SK-MEL-5 (cell line): ENCODE measurements at places on chromosomes 4 and X. TPM values are rescaled to one million over a fixed set of nuclear protein-coding genes. Genes with fewer than 3 reads are reported as not detected.

DNA sequence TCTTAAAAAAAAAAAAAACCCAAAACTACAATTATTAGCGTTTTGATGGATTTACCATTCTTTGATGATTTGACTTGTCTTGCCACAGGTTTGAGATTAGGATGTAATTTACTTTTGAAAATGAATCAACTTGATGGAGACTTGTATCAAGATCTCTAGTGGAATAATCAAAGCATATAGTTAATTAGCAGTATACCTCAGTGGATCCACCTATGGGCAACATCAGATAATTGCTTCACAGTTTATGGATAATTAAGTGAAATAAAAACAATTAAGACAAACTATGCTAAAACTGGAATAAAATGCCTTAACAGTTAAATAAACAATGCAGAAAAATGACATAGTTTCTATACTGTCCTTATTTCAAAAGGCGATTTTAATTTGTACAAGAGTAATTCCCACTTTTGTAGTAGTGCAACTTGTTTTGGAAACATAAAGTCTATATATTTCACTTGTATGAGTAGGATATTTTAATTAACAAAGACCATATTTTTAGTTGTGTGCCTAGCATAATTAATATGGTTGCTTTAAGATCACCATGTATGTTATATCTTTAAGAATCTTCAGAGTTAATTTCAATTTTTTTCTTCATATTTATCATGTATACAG lies 4.2 kb downstream of the CPEB2 start:
- DNase-seq = peak; percentile 50

- no peak for DNase-seq
Measured at GRCh38 chr4:166460769-166461550, 587.9 kb downstream of the TLL1 start.

Gene SMR3B
- total RNA-seq = not detected in 2 replicates

GRCh38 chr4:169803413-169803812 lies 45.7 kb upstream of the HPF1 start:
- no peak for DNase-seq

Gene PAGE4
- total RNA-seq = 0.43 TPM in 1 of 2 replicates, not detected in the other

DNA sequence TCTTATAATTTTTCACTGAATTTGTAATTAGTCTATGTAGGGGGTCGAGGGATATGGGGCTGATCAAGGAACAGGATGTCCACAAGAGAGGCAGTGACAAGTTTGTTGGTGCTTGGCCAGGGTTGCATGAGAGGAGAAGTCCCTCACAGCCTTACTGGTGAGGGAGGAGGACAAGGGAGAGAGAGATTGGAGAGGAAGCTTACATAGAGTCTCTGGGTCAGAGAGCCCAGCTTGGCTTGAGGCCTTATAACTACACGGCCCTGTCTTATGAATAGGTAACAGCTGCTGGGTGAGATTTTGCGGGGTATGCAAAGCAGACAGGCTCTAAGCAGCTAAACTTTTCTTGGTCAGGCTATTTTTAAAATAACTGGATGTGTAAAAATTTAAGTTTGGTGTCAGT lies 37.9 kb upstream of the OTUD4 start:
- DNase-seq = no peak

Gene PAGE2B
- total RNA-seq = not detected in 2 replicates

Gene FGA
- total RNA-seq = not detected in 2 replicates

DNA sequence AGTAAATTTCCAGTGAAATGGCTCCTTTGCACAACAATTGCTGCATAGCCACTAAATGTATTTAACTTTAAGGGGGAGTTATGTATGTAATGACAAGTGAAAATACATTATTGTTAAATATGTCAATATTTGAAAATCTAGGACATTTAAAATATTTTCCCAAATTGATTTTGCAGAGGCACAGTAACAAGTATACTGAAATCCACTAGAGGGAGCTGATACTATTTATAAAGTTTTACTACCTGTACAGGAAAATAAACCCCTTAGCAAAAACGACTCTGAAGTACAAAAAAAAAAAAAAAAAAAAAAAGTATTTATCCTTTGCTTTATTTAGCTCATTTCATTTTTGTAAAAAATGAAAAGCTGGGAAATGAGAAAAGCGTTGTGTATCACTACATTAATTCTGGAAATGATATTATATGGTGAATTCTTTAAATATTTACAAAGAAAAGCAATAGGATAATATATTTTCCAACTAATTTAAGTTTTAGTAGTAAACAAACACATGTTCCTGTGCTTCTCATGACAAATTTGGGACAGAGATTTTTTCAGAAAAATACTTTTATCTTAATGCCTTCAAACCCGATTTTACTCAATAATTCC lies 727.7 kb downstream of the DMD start:
- DNase-seq = peak; percentile 20

DNA sequence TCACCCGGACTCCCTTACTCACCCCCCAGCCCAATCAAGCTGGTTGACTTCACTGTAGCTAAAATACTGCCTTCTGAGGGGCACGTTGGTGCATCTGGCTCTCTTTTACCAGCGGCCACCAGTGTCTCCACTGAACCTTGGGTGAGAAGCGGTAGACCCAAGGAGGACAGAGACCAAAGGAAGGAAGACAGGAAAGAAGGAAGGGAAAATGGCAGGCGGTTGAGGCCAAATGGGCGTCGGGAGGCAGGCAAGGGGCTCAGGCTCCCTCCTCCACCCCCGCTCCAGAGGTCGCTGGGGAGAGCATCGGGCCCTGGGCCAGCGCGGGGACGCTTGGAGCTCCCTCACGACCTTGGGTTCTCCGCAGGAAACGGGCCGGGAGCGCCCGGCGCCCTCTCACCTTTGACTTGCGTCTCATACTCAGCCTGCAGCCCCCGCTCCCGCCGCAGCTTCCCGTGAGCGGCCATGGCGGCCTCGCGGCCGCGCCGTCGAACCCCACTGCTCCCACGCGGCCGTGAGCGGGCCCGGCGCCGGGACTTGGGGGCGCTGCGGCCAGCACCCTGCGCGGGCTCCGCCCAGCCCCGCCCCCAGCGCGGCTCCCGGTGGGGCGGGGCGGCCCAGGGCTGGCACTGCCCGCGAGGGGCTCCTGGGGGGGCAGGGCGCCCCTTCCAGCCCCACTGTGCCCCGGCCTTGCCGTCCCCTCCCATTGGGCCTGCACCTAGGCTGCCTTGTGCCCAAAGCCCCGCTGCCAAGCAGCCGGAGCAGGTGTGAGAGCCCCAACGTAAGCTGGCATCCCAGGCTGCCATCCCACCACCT lies at the start of gene ARHGAP4:
Gene ARHGAP4, minus strand, starts transcription at position 526 of the 813 bp plus-strand sequence. Its CDS starts 62 bp downstream, at position 464.
- no peak for DNase-seq

DNA sequence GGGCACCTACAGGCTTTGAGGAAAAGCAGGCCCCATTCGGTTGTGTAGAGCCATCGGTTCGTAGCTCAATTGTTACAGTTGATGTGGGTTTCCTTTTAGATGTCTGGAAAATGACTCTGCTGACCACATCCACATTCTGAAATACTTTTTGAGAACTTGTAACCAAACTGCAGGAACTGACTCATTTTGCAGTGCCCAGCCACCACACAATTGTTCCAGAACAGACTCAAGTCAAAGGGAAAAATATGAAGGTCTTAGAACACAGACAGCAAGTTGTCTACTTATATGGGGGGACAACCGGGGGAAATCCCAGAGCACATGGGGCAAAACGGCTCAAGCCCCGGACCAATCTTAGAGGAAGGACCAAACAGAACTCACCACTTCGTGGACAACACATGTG lies 557.6 kb upstream of the DIPK2B start:
- DNase-seq = no peak

- DNase-seq = no peak
Measured at GRCh38 chr4:52116641-52117040, 65.5 kb downstream of the SPATA18 start.

Gene CYTL1
- total RNA-seq = 0.35 TPM in 1 of 2 replicates, not detected in the other

- DNase-seq = no peak
Measured at GRCh38 chr4:25654031-25654970, 1.4 kb upstream of the SLC34A2 start.

Gene HS3ST1
- total RNA-seq = 0.21 and 1.3 TPM in 2 replicates

DNA sequence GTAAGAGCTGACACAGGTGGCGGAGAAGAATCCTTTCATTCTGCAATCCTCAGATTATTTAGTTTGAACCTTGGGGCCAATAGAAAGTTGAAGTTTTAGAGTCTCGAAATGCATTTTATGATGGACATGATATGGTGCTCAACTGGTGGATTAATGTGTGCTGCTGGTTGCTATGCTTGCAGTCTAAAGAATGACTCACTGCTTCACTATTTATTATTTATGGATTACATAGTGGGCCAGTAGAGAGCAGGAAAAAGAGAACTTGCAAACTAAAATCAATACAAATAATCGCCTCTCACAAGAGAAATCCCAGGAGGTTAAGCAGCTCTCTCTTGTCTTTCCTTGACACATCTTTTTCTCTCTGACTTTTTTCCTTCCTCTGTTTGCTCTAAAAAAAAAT lies 2326.8 kb upstream of the AGA start:
- DNase-seq = no peak

Gene HERC6
- 2.0 and 2.8 TPM in 2 replicates for total RNA-seq

Gene C4orf50
- 0.03 TPM in 2 replicates for total RNA-seq

DNA sequence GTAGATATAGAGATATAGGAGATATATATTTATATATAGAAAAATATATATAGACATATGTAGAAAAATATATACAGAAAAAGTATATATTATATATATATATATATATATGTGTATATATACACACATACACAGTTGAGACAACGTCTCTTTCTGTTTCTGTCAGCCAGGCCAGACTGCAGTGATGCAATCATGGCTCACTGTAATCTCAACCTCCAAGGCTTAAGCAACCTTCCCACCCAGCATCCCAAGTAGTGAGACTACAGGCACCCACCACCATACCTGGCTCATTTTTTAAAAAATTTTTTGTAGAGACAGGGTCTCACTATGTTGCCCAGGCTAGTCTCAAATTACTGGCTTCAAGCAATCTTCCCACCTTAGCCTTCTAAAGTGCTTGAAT lies 426.3 kb downstream of the GPM6A start:
- no peak for DNase-seq

Gene TRIML2
- not detected in 2 replicates for total RNA-seq

DNA sequence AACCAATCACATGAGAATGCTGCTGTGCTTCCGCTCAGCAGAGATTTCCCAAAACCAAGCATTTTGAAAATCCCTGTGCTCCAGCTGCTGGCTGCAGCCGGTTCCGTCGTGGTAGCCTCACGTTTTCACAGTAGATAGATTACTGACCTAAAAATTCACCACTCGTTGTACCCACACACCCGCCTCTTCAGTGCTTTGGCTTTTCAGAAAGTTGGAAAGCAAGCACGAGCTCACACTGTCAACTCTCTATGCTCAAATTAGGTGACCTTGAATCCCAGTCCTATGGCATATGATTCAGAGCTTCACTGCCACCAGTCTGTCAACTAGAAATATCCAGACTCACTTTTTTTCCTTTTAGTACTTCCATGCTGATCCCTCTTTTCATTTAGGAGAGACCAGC lies 168.9 kb downstream of the DCTD start:
- DNase-seq = no peak

Gene FANCB
- 6.7 and 8.8 TPM in 2 replicates for total RNA-seq

DNA sequence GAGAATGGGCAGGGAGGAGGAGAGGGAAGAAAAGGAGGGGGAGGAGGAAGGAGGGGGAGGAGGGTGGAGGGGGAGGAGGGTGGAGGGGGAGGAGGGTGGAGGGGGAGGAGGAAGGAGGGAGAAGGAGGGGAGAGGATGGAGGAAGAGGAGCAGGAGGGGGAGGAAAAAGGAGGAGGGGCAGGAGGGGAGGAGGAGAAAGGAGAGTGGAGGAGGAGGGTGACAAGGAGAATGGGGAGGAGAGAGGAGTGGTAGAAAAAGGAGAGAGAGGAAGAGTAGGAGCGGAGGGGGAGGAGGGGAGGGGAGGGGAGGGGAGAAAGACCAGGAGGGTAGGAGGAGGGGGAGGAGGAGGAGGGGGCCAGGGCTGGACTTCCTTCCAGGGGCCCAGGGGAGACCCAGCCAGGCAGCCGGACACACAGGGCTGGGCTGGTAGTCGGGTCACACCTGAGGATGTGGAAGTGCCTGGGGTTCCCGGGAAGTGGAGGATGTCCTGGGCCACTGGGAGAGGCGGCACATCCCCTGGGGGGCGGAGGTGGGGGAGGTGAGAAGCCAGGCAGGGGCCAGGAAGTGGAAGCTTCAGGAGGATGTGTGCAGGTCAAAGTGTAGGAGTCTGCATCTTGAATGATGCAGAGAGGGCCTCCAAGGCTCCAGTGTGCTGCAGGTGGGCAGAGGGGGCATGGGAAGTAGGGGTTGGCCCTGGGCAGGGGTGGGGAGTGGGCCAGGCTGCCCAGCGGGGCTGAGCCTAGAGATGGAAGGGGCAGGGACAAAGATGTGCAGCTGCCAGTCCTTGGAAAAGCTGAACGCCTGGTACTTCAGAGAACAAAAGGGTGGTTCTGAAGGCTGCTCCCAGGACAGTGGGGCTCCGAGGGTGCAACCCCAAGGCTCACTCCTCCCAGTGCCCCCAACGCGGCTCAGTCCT lies 18.8 kb downstream of the IL3RA start:
- no peak for DNase-seq

DNA sequence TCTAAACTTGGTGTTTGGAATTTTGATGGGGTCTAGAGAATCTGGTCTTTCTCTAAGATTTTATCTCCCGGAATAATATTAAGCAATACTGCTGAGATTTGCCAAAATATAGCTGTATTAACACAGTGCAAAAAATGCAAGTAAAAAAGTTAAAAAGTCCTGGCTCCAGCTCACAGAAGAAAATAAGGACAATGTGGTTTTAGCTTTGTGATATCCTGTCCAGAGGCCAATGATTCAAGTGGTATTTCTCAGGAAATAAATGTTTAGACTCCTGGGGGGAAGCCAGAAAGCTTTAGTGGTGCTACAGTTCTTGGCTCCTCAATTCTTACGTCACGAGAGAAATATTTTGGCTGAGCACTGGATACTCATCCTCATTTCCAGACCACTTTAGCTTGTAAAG lies 40.9 kb upstream of the IL13RA2 start:
- no peak for DNase-seq

- no peak for DNase-seq
Measured at GRCh38 chr4:11814758-11815157, 386.1 kb upstream of the HS3ST1 start.

GRCh38 chr4:1337376-1337831 lies 9.6 kb upstream of the UVSSA start:
- DNase-seq = no peak

- DNase-seq = peak; percentile 30
Measured at GRCh38 chrX:84907324-84907968, 96.2 kb upstream of the APOOL start.

Gene CABS1
- not detected in 2 replicates for total RNA-seq
